ENCODE measurements at places on chromosomes 6 and 20.

- DNase-seq, result no peak
Measured at GRCh38 chr6:132003516-132004178, 52.5 kb upstream of the CCN2 start.

DNA sequence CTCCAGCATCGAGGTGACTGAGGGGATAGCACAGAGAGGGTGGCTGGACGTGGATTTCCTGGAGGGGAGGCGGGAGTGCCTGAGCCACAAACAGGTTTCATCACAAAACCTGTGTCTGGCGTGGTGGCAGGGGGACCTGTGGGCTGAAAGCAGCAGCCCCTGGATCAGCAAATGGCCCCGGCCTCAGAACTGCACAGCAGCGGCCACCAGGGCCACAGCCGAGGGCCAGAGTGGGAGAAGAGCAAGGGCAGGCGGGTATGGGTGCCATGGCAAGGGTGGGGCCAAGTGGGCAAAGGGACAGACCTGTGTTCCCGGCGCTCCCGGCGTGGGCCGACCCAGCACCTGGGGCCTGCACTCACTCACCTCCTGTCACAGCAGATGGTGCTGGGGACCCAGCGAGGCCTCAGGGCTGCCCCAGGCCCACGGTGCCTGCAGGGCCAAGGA lies 19.0 kb downstream of the NTSR1 start:
- DNase-seq, result no peak

DNA sequence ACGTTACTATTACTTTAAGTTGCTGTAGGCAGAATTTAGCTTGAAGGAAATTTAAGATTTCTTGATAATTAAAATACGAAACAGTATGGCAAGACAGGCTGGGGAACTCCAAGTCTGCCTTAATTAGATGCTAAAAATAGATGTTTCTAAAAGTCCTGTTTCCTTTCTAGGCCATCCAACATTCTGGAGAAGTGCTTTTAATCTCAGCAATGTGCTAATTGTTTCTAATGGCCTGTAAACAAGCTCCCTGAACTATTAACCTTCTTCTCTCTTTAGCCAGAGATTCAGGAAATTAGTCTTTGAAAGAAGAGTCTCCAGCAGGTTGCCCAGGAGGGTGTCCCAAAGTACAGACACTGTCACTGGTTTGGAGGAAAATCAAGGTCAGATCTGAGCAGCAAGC lies 677.3 kb upstream of the AGPAT4 start:
- DNase-seq, result no peak

- no peak for DNase-seq
Measured at GRCh38 chr6:128337619-128338018, 182.8 kb downstream of the PTPRK start.

DNA sequence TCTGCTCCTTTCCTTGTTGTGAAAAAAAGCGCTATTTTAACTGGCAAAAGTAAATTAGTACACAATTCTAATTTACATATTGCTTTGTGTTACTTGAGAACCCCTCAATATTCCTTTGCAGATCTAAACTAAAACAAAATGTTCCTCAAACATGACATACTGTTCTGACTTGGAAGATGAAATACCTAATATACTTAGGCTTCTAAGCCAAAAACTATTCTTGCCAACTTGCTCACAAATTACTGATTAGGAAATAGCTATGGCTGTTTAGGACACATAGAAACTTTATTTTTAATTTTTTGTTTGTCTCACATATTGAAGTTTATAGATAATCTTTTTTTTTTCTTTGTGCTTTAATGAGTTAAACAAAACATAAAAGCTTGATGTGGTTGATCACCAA lies 542.2 kb downstream of the GRIK2 start:
- no peak for DNase-seq

DNA sequence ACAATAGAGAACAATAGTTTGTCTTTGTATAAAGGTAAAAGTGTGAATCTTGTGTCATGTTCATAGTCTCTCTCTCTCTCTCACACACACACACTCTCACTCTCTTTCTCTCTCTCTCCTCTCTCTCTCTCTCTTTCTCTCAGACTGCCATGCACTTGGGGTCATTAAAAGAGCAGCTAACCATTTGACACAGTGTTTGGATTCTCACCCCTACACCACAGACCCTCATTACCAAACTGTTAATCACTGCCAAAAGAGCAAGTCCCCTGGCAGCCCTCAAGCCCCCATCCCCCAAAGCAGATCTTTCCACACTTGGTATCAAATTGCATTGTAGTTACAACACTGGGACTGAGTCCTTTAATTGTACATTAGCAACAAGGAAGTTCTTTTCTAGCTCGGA lies 305.8 kb upstream of the RSPO3 start:
- DNase-seq, result no peak

GRCh38 chr6:26333476-26334297 lies 31.3 kb upstream of the BTN3A2 start:
- no peak for DNase-seq

DNA sequence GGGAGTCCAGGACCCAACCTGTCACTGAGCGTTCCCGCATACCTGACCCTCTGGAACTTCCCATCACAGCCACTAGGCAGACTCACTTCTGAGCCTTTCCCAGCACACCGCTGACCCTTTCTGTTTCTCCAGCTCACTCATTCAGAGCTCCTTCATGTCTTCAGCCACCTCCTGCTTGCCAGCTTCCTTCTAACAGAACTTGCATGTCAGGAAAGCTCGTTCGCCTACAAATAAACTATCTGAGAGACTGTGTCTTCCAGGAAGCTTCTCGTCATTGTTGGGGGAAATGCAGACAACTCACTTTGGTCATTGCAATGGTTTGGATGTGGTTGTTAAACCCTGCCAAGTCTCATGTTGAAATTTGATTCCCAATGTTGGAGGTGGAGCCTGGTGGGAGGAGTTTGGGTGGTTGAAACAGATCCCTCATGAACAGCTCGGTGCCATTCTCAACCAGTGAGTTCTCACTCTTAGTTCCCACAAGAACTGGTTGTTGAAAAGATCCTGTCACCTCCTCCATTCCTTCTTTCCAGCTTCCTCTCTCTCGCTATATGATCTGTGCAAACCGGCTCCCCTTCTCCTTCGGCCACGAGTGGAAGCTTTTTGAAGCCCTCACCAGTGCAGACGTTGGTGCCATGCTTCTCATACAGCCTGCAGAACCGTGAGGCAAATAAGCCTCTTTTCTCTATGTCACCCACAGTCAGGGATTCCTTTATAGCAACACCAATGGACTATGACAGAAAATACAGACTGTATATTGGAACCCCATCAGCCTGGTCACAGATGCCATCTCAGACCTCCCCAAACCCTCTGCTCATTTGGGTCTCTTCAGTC lies 1.4 kb upstream of the MUC21 start:
- DNase-seq, result no peak

DNA sequence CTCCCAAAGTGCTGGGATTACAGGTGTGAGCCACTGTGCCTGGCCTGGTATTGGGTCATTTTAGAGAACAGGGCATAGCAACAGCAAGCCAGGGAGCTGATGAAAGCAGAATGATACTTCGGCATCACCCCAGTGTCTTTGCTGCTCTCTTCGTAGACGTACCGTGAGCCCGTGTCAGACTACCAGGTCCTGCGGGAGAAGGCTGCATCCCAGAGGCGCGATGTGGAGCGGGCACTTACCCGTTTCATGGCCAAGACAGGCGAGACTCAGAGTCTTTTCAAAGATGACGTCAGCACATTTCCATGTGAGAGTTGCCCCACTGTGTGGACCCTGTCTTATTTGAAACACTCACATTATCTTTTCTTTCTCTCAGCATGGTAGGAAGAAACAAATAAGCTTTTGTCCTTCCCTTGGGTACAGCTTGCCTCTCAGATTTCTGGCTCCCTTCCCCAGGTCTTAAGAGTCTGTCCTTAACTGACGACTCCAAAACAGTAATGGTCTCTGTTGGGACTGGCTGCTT lies 15.9 kb downstream of the TAF8 start:
- no peak for DNase-seq

GRCh38 chr6:21423106-21423854 lies 170.3 kb upstream of the SOX4 start:
- DNase-seq, result no peak

DNA sequence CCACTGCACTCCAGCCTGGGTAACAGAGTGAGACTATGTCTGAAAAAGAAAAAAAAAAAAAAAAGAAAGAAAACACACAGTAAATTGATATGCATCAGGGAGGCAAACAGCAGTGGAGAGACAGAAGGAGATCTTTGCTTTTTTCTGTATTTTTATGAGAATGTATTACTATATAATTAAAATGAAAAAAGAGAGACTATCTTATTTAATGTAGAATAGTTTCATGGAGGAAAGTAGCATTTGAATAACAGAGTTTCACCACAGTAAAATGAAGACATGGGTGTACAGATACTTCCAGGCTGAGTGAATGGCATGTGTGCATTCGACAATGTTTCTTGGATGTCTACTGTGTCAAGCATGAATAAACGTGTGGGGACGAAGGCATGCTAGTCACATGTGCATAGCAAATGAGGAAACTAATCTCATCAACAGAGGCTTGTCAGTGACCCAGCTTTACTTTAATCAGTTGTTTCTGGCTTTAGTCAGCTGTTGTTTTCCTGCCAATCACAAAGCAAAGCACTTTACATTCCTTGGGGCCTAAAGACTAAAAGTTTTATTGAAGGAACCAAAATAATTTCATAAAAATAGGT lies 55.5 kb upstream of the ARMH2 start:
- DNase-seq, result no peak

GRCh38 chr20:20188647-20189046 lies 136.3 kb downstream of the CFAP61 start:
- DNase-seq, result no peak

DNA sequence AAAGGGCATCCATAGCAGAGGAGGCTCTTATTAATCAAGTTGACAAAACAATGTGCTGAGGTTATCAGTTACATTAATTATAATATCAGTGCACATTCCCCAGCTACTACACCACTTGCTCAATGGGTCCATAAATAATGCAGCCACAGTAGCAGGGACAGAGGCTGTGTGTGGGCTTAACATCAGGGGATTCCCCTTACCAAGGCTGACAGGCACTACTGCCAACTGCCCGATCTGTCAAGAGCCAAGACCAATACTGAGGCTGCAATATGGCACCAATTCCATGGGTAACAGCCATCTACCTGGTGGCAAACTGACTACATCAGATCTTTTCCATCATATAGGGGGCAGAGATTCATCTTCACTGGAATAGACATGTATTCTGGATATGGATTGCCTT lies 22.0 kb downstream of the CD164 start:
- DNase-seq, result no peak

DNA sequence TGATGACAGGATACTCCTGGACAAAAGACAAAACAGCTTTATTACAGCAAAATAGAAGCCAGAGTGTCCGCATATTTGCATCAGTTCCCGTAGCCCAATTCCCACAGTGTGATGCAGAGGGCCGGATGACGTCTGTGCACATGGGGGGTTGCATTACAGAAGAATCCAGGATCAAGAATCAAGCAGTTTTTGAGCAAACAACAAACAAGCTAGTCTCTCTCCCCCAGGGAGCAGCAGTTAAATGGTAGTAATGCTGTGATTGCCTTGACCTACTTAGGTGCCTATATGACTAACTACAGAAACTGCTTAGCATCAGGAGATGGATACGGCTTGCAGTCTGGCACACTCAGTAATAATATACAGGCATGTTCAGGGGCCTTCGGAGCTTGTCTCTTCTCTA lies 3.2 kb upstream of the SDHAF4 start:
- DNase-seq, result no peak

DNA sequence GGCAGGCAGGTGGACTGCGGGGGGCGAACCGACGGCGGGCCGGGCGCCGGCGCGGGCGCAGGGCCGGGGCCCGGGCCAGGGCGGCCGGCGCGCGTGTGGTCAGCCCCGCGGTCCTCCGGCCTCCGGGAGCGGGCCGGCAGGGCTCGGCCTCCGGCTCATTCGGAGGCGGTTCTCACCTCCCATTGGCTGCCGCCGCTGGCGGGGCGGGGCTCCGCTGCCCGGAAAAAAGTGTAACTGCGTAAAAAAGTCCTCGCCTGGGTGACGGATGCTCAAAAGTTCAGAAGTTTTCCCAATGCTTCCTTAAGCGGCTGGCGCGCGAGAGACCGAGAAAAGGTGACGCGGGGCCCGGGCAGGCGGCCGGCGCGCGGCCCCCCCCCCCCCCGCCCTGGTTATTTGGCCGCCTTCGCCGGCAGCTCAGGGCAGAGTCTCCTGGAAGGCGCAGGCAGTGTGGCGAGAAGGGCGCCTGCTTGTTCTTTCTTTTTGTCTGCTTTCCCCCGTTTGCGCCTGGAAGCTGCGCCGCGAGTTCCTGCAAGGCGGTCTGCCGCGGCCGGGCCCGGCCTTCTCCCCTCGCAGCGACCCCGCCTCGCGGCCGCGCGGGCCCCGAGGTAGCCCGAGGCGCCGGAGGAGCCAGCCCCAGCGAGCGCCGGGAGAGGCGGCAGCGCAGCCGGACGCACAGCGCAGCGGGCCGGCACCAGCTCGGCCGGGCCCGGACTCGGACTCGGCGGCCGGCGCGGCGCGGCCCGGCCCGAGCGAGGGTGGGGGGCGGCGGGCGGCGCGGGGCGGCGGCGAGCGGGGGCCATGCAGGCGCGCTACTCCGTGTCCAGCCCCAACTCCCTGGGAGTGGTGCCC lies at the start of gene FOXC1:
Gene FOXC1 (plus strand): TSS at position 268 of the 849 bp plus-strand sequence. CDS start 531 bp downstream, at position 799.
- no peak for DNase-seq

DNA sequence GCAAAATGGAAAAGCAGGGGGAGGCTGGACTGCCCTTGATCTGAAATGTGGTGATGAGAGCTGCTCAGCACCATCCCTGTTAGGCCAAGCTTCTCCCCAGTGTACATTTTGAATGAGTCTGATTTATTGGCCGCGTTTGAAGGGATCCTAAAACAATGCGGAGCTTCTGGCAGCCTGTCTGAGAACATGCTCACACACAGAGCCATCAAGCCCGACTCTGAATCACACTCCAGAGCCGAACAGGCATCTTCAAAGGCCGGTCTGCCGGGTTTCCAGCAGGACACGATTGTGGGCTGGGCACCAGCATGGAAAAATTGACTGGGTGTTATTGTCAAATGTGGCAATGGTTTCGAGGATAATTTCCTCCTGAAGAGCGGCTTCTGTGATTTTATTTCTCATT lies 235.9 kb downstream of the TFAP2C start:
- no peak for DNase-seq

- DNase-seq, result no peak
Measured at GRCh38 chr6:163309491-163310026, 105.0 kb upstream of the QKI start.

GRCh38 chr6:3592371-3592941 lies 135.6 kb upstream of the SLC22A23 start:
- DNase-seq, result no peak

DNA sequence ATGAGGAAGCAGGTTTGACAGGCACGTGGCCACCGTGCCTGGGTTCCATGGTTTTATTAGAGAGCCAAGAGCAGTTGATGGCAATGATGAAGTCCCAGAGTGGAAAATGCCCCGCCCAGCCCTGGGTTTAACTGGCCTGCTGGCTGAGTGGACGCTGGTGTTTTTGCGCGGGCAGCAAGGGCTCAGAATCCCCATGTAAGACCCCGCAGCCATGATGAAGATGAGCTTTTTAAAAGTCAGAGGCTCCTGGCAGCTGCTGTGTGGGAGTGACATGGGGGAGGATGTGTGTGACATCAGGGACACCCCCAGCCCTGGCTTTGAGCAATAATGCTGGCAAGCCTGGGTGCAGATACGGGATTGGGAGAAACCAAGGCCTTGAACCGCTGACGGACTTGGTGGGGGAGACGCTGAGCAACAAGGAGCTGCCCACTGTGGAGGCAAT lies 33.0 kb upstream of the SLCO4A1 start:
- no peak for DNase-seq
